Cardiac muscle cell (in vitro differentiated cells and primary cell): ENCODE measurements at places on chromosomes 5 and 9. TPM values are rescaled to one million over a fixed set of nuclear protein-coding genes. Genes with fewer than 3 reads are reported as not detected.

Gene QRFP
- 0.45 TPM in 1 of 2 replicates, not detected in the other for polyA plus RNA-seq

Gene LCN6
- polyA plus RNA-seq, result not detected in 2 replicates

Gene CCL28
- polyA plus RNA-seq, result 0.64 TPM in 1 of 2 replicates, not detected in the other

Gene VLDLR
- 40.9 and 41.2 TPM in 2 replicates for polyA plus RNA-seq

Gene C9orf40
- 8.9 and 14.8 TPM in 2 replicates for polyA plus RNA-seq

Gene SLC6A3
- not detected in 2 replicates for polyA plus RNA-seq

Gene SUSD3
- not detected in 2 replicates for polyA plus RNA-seq

Gene SLC34A3
- 0.24 TPM in 1 of 2 replicates, not detected in the other for polyA plus RNA-seq

Gene SOHLH1
- not detected in 2 replicates for polyA plus RNA-seq

Gene PCDHB16
- polyA plus RNA-seq, result 1.6 and 2.7 TPM in 2 replicates

Gene OR1L1
- polyA plus RNA-seq, result not detected in 2 replicates

Gene CPLANE1
- polyA plus RNA-seq, result 5.8 and 7.3 TPM in 2 replicates

Gene SLC25A2
- polyA plus RNA-seq, result not detected in 2 replicates

Gene IARS1
- polyA plus RNA-seq, result 87.1 and 96.8 TPM in 2 replicates

Gene CD72
- 2.3 and 12.3 TPM in 2 replicates for polyA plus RNA-seq

Gene UQCRQ
- polyA plus RNA-seq, result 949 and 1,297 TPM in 2 replicates

Gene TMCO6
- 14.2 and 17.2 TPM in 2 replicates for polyA plus RNA-seq

Gene DMRT3
- not detected in 2 replicates for polyA plus RNA-seq

Gene THBS4
- 34.4 and 35.7 TPM in 2 replicates for polyA plus RNA-seq

Gene GAPVD1
- 34.2 and 37.9 TPM in 2 replicates for polyA plus RNA-seq

Gene GNAQ
- polyA plus RNA-seq, result 21.1 and 32.4 TPM in 2 replicates

Gene GAS1
- polyA plus RNA-seq, result 12.9 and 14.5 TPM in 2 replicates

Gene SLC36A2
- not detected in 2 replicates for polyA plus RNA-seq

Gene PDE6A
- not detected in 2 replicates for polyA plus RNA-seq

Gene STK32A
- 0.11 and 1.1 TPM in 2 replicates for polyA plus RNA-seq

Gene LHX3
- polyA plus RNA-seq, result not detected in 2 replicates

Gene TIFAB
- polyA plus RNA-seq, result not detected in 2 replicates

Gene SPATA31E1
- polyA plus RNA-seq, result not detected in 2 replicates

Gene ACOT12
- not detected in 2 replicates for polyA plus RNA-seq

Gene PKN3
- polyA plus RNA-seq, result 13.4 and 13.5 TPM in 2 replicates

Gene HAPLN1
- 9.9 and 35.2 TPM in 2 replicates for polyA plus RNA-seq

Gene SLC27A6
- polyA plus RNA-seq, result 53.8 and 91.0 TPM in 2 replicates

Gene CSF2
- not detected in 2 replicates for polyA plus RNA-seq

Gene BTNL3
- polyA plus RNA-seq, result not detected in 2 replicates

Gene SPINK13
- polyA plus RNA-seq, result 0.59 TPM in 1 of 2 replicates, not detected in the other

Gene FUT7
- not detected in 2 replicates for polyA plus RNA-seq

Gene MVB12B
- 18.9 and 19.0 TPM in 2 replicates for polyA plus RNA-seq

Gene RNF183
- 0.40 and 0.49 TPM in 2 replicates for polyA plus RNA-seq

Gene PCDHGA5
- polyA plus RNA-seq, result 0.09 TPM in 1 of 2 replicates, not detected in the other

Gene ZNG1C
- polyA plus RNA-seq, result 38.2 and 43.7 TPM in 2 replicates

Gene VPS13A
- polyA plus RNA-seq, result 10.7 and 16.5 TPM in 2 replicates

Gene TMOD1
- 168 and 219 TPM in 2 replicates for polyA plus RNA-seq

Gene PCDHA13
- 0.27 and 0.34 TPM in 2 replicates for polyA plus RNA-seq

Gene PRDM9
- not detected in 2 replicates for polyA plus RNA-seq

Gene C5orf52
- not detected in 2 replicates for polyA plus RNA-seq

Gene PCDHGB5
- polyA plus RNA-seq, result 0.66 TPM in 1 of 2 replicates, not detected in the other

Gene TMEM232
- 2.5 and 5.0 TPM in 2 replicates for polyA plus RNA-seq

Gene SLC36A3
- not detected in 2 replicates for polyA plus RNA-seq

Gene EQTN
- not detected in 2 replicates for polyA plus RNA-seq

Gene F2RL2
- polyA plus RNA-seq, result 0.32 and 3.7 TPM in 2 replicates

Gene PLEKHG4B
- 8.1 and 9.9 TPM in 2 replicates for polyA plus RNA-seq

Gene SLCO4C1
- polyA plus RNA-seq, result not detected in 2 replicates

Gene CCDC107
- 68.5 and 75.1 TPM in 2 replicates for polyA plus RNA-seq

Gene DDX4
- polyA plus RNA-seq, result 0.34 TPM in 1 of 2 replicates, not detected in the other

Gene SPINK14
- polyA plus RNA-seq, result not detected in 2 replicates

Gene FOXI1
- polyA plus RNA-seq, result not detected in 2 replicates
